ENCODE measurements at places on chromosomes 3 and 15.

- DNase-seq: no peak
Measured at GRCh38 chr15:66019826-66020398, 150.6 kb downstream of the RAB11A start.

GRCh38 chr3:30333143-30333542 lies 273.3 kb upstream of the TGFBR2 start:
- DNase-seq: no peak

- DNase-seq: no peak
Measured at GRCh38 chr3:37096288-37096687, 78.1 kb downstream of the LRRFIP2 start.

GRCh38 chr3:37680401-37680800 lies 181.3 kb upstream of the CTDSPL start:
- no peak for DNase-seq

DNA sequence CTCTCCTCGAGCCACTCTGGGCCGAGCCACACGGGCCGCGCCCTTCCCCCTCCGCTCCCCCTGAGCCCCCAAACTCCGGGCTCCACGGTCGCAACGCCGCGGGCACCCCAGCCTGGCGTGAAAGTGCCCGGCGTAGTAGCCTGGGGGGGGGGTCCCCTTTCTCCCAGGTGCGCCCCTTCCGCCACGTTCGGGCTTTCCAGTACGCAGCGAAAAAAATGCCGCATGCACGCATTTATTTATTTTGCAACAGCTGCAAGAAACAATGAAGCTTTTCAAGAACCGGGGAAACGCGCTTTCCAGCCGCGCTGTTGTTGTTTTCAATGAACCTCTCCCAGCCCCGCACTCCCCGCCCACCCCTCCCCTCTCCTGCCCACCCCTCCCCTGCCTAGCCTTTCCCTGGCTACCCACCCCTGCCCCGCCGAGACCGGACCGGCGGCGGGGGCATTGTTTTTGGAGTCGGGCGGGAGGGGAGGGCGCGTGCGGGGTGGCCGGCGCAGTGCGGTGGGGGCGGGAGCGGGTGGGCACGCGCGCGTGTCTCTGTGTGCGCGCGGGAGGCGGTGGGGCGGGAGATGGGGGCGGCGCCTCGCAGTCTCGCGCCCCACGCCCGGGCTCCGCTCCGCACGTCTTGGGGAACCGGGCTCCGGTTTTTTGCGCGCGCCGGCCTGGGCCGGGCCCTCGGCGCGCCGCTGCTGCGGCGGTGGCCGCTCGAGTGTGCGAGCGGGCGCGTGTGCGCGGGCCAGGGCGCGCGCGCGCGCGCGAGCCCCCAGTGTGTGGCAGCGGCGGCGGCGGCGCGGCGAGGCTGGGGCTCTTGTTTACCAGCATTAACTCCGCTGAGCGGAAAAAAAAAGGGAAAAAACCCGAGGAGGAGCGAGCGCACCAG lies at the start of gene IGF1R:
Gene IGF1R, plus strand, starts transcription at position 766 of the 880 bp plus-strand sequence. CDS start 1,043 bp downstream, outside the sequence.
- peak; percentile 91 for DNase-seq

GRCh38 chr3:170610321-170610884 lies 24.5 kb upstream of the SLC7A14 start:
- no peak for DNase-seq

- no peak for DNase-seq
Measured at GRCh38 chr3:152706991-152707713, 127.8 kb upstream of the P2RY1 start.

DNA sequence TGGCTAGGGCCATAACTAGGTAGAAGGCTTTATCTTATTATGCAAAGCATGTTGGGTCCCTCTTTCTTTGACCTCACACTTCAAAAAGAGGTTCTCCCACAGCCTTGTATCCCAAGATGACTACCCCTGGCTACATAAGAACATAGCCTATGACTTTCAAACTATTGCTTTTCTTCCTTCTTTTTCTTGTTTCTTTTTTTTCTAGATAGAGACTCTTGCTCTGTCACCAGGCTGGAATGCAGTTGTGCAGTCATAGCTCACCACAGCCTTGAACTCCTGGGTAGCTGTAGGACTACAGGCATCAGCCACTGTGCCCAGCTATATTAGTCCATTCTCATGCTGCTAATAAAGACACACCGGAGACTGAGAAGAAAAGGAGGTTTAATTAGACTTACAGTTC lies 47.2 kb downstream of the DIPK2A start:
- DNase-seq: no peak

DNA sequence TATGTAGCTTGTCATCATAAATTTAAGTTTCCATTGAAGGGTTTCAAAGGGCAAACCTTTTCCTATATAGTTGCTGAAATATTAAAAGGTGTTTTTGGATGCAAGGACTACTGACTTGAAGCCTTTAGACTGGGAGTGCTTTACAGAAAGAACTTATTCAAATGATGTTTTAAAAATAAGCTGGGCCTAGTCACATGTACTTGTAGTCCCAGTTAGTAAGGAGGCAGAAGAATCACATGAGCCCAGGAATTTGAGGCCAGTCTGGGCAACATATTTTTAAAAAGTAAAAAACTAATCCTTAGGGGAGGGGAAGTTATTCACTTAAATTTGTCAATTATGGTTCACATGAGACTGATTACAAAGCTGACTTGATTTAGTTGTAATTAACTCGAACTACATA lies 65.0 kb downstream of the SMARCC1 start:
- DNase-seq: no peak

GRCh38 chr15:58738046-58738707 lies 11.3 kb downstream of the ADAM10 start:
- DNase-seq: no peak

DNA sequence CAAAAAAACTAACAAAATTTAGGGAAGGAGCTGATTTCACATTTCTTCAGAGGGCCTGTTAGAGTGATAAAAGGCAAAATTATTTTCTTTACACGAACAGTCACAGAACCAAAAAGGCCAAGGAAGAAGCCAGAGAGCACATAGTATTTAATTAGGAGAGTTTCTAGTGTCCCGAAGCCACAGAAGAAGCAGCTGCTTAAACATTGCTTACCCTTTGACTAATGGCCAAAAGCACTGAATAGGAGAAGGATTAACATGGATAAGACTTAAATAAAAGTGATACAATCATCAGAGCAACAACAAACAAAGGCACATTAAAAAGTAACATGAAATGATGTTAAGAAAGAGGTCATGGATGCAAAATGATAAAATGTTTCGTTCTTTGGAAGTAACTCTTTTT lies 98.6 kb downstream of the CHL1 start:
- no peak for DNase-seq

DNA sequence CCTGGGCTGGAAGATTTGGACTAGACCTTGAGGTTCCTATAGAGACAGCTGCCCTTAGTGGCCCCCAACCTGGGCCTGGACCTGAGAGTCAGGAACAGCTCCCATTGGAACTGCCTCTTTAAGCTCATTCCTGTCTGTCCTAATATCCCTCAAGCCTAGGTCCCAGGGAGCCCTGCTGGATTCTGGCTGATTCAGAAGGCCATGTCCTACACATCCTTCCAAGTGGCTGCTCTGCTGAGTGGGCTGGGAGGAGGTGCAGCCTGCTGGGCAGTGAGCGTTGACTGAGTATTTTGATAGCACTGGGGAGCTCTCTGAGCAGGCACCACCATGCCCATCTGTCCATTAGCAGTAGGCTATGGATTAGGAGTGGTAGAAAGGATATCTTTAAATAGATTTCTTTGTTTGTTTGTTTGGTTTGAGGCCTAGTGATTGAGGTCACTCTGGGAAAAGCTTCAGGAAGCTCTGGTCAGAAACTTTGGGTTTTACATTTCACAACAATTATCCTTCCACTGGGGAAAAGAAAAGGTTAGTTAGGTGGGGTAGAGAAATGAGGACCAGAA lies 54.6 kb upstream of the ATOSA start:
- no peak for DNase-seq

- no peak for DNase-seq
Measured at GRCh38 chr3:140223631-140224030, 288.6 kb downstream of the CLSTN2 start.

DNA sequence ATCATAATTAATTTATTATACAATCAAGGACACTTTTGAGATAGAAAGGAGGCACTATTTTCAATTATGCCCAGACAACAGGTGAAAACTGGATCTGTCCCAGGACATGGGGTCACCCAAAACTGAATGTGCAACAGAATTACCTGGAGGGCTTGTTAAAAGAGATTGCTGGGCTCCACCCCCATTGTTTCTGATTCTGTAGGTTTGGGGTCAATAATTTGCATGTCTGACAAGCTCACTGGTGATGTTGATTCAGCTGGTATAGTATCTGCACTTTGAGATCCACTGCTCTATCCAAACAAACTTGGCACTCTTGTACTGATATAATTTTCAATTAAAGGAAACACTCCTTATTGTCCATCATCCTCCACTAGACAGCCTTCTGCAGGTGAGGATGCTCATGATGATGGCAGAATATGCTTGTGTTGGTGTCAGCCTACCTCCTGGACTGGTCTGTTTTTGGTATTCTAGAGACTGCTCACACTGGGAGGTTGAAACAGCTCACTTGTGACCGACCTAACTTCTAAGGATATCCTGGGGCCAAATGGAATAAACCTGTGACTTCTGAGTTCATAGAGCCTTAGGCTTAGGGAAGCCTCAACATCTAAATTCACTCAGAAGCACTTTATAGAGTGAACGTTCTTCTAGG lies 2.2 kb downstream of the P2RY14 start:
- DNase-seq: no peak

- DNase-seq: no peak
Measured at GRCh38 chr15:77716632-77717332, 84.1 kb upstream of the LINGO1 start.

GRCh38 chr15:43330780-43331087 lies 361 bp upstream of the LCMT2 start:
- no peak for DNase-seq

DNA sequence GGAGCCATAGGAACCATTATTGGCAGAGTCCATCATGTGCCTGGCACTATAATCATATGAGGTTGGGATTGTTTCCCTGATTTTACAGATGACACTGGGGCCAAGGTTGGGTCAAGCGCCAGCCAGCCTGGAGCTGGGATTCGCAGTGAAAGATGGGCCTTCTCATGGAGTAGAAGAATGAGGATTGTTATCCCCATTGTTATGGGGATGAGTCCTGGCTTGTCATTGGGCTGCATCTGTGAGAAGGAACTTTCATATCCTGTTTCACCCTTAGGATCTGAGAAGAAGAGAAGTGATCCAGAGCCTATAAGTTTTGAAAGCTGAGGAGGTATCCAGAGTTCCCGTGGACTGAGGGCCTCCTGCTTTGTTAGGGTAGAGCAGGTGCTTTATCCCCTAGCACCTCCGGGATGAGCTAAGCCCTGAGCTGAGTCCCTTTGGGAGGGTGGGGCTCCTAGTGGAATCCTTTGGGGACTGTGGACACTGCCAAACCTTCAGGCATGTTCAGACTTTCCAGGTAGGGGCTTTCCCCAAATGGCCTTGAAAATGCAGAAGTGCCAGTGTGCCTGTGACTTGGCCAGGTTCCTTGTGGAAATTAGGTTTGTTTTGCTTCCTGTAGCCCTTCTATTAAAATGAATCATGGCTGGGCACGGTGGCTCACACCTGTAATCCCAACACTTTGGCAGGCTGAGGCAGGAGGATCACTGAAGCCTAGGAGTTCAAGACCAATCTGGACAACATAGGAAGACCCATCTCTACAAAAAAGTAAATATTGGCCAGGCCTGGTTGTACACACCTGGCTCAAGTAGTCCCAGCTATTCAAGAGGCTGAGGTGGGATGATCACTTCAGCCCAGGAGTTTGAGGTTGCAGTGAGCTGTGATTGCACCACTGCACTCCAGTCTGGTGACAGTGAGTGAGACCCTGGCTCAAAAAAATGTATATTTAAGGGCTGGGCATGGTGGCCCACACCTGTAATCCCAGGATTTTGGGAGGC lies 30.2 kb upstream of the BSN start:
- no peak for DNase-seq

- no peak for DNase-seq
Measured at GRCh38 chr3:37531066-37531720, 330.5 kb upstream of the CTDSPL start.

- no peak for DNase-seq
Measured at GRCh38 chr3:7734456-7734855, 767.2 kb upstream of the LMCD1 start.

DNA sequence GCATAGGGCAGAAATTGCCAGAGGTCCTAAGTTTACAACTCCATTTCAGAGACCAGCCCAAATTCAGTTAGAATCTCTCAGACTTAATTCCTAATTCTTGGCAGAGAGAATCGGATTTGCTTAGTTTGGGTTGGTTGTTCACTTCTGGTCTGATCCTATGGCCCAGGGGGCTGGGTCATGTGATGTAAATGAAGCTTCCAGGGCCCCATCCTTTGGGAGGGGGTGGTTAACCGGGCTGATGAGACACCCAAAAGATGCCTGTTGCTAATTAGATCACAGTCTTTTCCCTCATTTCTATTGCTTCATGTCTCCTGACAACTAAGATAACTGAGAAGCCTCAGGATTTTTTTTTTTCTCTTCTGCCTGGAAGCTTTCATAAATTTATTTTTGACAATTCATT lies 11.1 kb upstream of the ZNF620 start:
- no peak for DNase-seq

- peak; percentile 40 for DNase-seq
Measured at GRCh38 chr3:18559331-18559842, 134.2 kb upstream of the SATB1 start.

DNA sequence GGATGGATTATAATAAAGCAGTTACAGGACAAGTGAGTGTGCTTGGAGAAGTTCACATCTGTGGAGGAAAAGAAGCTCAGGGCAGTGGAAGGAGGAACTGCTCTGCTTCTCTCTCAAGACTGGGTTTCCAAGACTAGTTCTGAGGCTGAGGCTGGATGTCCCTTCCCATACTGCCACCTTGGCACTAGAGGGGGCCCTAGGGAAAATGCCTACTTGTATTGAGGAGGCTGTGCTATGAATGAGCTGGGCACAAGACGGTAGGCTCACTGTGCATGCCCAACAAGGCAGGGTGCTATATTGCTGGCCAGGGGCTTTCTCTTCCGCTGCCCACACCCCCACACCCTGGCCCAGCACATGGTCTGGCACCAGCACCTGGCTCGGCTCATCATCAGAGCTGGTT lies 65.2 kb downstream of the SLCO2A1 start:
- DNase-seq: no peak

DNA sequence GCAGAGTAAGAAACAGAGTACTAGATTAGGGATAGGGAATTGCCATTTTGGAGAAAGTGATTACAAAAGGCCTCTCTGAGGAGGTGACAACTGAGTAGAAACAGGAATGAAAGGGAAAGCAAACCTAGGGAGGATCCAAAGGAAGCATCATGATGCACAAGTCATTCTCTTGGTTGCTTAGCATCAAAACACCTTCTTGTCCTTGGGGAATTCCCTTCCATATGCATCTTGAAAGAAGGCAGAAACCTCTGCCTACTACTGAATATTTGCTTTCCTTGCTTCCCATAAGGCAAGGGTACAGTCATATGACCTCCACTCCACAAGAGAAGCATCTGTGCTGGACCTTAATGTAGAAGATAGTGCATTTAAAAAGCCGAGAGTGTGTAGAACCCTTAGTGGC lies 24.1 kb downstream of the GABPB1 start:
- DNase-seq: no peak

GRCh38 chr3:116517308-116517707 lies 72.0 kb upstream of the LSAMP start:
- no peak for DNase-seq

GRCh38 chr3:65955792-65956477 lies 82.8 kb downstream of the MAGI1 start:
- no peak for DNase-seq

- no peak for DNase-seq
Measured at GRCh38 chr3:107760144-107760543, 237.4 kb downstream of the BBX start.

- no peak for DNase-seq
Measured at GRCh38 chr3:134009345-134010000, 20.3 kb downstream of the SLCO2A1 start.

All from nephron progenitor cell (in vitro differentiated cells).